Right ventricle myocardium inferior (tissue), 1 donor: ENCODE measurements at places on chromosomes 5 and 9. TPM values are rescaled to one million over a fixed set of nuclear protein-coding genes. Genes with fewer than 3 reads are reported as not detected.

Gene CTNND2
- 1.7 TPM for total RNA-seq

Gene CTSV
- not detected for total RNA-seq

Gene JAKMIP2
- 0.16 TPM for total RNA-seq

Gene PCSK1
- total RNA-seq, result 0.05 TPM

Gene PCDHGA11
- 4.5 TPM for total RNA-seq

Gene TOPORS
- 8.7 TPM for total RNA-seq

Gene WNT8A
- total RNA-seq, result not detected

Gene SHC3
- 1.1 TPM for total RNA-seq
